ENCODE measurements at places on chromosomes 5 and 9.
A peak's percentile ranks its signal among the peaks of the same experiment; 100 is the strongest.

- DNase-seq, result no peak
Measured at GRCh38 chr5:135319458-135319857, 79.6 kb downstream of the MACROH2A1 start.

GRCh38 chr9:6557883-6558616 lies 87.5 kb downstream of the GLDC start:
- no peak for DNase-seq

DNA sequence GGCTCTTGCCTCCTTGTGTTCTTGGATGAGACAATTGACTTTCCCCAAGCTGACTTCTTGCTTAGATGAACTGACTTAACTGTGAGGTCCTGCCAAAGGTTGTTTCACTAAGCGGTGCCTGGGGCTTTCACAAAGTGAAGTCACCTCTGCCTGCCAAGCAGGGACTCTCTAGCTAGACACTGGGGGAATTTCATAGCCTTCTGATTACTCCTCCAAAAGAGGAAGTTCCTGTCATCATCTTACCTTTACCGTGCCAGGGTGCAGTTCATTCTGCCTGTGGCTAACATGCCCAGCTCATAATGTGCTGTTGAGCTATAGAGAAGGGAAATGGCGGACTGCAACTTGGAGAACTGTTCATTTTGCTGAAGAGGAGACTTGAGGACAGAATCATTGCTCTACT lies 472.0 kb upstream of the WWC1 start:
- DNase-seq, result no peak

GRCh38 chr9:95003689-95004410 lies 277.4 kb downstream of the AOPEP start:
- DNase-seq, result peak; percentile 72

GRCh38 chr5:140240987-140241706 lies 61.8 kb downstream of the PFDN1 start:
- DNase-seq, result peak; percentile 97

DNA sequence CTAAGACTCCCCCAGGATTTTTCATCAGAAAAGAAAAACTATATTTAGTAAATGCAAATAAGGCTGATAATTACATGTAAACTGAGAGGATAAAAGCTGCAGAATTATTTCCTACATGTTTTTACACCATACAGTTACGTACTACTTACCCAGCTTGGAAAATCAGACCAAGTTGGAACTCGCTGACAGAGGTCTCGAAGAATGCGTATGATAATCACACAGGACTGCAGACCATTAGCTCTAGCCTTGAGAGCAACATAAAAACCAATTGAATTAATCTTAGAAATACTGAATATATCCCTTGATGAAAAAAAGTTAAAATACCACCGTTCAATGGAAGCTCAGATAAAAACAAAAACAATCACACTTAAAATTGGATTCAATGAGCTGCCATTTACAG lies 65.6 kb downstream of the ZFR start:
- no peak for DNase-seq

DNA sequence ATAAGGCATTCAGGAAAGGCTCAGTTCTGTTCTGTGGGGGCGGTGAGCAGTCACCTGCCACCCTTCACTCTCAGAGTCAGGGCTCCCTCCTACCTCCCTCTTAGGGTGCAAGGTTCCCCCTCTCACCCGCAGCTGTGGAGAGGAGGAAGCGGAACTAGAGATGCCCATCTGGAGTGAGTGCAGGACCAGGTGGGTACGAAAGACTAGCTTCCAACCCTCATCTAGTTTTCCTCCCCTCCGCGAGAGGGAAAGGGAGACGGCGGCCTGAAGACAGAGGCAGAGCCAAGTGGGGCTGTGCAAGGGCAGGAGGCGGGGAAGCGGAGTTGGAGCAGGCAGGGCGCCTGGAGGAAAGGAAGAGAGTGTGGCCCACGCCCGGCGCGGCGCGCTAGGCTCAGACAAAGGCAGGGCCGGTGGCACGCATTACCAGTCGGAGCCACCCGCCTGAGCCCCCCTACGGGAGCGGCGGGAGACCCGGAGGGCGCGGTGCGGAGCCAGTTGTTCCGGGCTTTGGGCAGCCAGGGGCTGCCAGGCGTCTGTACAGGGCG lies 7.3 kb downstream of the PRR7 start:
- peak; percentile 34 for DNase-seq

DNA sequence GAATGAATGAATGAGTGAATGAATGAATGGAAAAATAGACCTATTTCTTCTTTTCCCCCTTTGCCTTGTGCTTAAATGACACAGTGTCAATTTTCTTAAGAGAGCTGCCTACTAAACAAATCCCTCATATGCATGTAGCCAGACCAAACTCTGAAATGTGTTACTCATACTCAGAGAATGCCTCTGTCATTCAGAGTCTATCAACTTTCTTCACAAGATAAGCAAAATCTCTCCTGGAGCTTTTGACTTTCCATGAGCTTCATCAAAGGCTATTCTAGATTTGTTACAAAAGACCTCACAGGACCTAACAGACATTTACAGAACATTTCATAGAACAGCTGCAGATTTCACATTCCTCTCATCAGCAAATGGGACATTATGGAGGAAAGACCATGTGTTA lies 275.7 kb upstream of the MSX2 start:
- DNase-seq, result peak; percentile 14

GRCh38 chr5:7970816-7971215 lies 101.9 kb downstream of the MTRR start:
- DNase-seq, result no peak

DNA sequence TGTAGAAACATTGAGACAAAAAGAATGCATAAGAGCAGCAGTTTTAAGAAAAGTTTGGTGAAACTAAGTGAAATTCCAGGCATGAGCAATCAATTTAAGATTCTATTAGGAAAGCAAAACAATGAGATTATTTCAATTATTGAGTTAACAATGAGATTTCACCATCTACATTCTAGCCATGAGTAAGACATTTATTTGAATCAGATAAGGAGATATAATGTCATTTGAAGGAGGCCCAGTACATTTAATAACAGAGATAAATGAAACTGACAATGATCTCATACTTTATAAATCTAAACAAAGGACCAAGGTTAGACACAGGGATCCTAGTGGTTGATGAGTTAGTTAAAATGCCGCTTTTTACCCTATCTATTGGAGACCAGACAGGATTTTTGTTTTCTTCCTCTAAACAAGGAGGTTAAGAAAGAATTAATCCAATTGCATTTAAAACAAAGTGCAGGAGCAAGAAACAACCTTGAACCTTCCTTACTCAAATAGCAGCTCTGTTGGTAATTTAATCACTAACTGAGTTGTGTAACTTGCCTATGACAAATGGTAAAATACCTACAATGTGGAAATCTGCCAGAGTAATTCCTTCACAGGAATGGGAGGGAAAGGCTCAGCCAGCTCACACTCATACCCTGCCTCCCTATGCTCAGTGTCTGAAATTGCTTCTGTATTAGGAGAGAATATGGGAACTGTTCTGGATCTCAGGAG lies 103.5 kb upstream of the NR3C1 start:
- peak; percentile 94 for DNase-seq

GRCh38 chr5:55241746-55242145 lies 8.3 kb upstream of the CCNO start:
- DNase-seq, result no peak
